Midbrain (tissue), 1 donor: ENCODE measurements at places on chromosomes 6 and 20.

GRCh38 chr6:91298543-91299145, 711.8 kb upstream of the MAP3K7 start:
- no peak for DNase-seq

DNA sequence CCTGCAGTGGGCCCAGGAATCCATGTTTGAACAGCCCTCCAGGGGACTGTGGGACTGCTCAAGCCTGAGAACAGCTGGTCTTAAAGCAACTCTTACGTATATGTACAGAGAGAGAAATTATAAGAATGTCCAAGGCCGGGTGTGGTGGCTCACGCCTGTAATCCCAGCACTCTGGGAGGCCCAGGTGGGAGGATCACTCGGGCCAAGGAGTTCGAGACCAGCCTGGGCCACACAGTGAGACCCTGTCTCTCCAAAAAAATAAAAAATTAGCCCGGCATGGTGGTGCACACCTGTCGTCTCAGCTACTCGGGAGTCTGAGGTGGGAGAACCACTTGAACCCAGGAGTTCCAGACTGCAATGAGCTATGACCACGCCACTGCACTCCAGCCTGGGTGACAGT, 134.0 kb downstream of the DTNBP1 start:
- no peak for DNase-seq

- no peak for DNase-seq
Measured at GRCh38 chr6:105051941-105052471, 95.1 kb downstream of the LIN28B start.

DNA sequence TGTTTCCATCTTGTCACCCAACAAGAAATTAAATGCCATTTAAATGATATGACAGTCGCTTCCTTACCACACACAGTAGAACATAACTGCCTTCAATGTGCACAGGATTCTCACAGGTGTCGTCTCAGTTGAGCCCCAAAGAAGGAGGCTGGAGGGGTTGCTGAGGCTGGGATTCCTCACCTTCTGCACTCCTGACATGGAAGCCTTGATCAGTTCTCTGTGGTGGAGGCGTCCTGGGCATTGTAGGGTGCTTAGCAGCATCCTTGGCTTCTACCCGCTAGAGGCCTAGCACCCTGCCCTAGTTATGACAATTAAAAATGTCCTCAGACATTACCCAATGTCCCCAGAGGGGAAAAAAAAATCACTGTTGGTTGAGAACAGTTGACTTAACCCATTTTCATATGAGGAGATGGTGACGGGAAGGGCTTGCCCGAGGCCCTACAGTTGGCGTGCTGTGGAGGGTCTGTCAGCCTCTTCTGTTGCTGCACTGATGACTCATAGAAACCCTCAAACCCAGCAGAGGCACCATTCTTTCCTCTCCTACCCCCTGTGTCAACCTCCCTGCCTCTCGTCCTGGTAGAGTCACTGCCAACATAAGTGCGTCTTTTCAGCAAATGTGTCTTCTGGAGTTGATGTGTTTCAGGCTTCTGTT, 19.3 kb upstream of the ZNF831 start:
- DNase-seq = no peak

DNA sequence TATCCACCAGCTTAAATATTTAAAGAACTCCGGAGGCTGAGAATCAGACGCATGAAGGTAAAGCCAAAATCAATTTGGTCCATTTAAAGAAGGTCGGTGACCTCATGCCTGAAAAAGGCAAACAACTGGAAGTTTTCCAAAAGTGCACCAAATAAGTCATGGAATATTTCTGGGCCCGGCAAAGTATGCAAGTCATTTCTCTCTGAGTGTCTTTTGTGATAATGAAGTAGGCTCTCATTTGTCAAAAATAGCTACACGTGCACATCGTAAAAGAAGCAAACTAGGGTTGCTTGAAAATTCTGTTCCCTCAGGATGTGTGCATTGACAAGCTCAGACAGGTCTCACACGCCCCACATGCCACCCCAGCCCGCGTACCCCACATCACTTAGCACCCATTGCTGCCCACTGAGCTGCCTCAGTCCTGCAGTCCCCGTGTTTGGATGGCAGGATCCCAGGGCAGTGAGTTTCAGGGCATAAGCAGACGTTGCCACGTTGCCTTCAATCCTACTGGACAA, 20.5 kb upstream of the PYGB start:
- DNase-seq = no peak

- DNase-seq = no peak
Measured at GRCh38 chr20:36941401-36941835, 10.1 kb downstream of the SAMHD1 start.
